ENCODE measurements at places on chromosomes 13 and 19.

DNA sequence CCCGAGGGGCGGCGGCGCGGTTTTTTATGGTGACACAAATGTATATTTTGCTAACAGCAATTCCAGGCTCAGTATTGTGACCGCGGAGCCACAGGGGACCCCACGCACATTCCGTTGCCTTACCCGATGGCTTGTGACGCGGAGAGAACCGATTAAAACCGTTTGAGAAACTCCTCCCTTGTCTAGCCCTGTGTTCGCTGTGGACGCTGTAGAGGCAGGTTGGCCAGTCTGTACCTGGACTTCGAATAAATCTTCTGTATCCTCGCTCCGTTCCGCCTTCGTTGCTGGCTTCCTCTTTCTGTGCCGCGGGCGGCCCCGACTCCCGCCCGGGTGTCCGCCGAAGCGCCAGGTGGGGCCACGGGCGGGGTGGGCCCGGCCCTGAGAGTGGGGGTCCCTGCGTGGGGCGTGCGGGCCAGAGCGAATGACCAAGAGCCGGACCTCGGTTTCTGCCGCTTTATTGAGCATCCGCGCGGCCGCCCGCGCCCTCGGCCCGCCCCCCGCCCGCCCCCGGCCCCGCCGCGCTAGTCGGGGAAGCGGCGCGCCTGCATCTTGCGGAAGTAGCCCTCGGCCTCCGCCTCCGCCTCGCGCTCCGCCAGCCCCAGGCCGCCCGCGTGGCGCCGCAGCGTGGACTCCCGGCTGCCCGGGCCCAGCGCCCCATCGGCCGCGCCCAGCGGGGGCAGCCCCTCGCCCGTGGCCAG is 9.6 kb downstream of the PLPPR3 start:
- no peak for ATAC-seq

- ATAC-seq = no peak
Measured at GRCh38 chr19:35043906-35044305, 2.4 kb downstream of the HPN start.

DNA sequence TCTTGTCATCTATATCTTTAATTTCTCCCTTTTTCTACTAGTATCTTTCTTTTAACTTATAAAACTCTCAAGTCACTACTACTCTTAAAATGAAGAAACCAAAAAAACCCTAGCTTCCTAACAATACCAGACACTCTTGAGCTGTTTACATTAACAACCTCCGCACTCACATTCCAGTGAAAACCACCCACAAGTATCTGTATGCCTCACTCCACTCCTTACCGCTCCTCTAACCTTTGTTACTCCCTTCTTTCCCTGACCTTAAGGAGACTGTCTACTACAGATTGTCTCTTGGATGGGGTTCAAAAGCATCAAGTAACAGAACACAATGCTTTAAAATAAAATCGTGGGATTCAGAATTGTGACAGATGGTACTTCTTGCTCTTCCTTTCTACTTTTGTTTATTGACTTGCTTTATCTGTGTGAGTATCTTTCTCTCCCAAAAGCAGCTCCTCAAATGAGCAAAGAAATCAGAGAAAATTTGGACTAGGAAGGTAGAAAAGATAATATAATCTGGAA is 110.0 kb upstream of the FBXL3 start:
- no peak for ATAC-seq

DNA sequence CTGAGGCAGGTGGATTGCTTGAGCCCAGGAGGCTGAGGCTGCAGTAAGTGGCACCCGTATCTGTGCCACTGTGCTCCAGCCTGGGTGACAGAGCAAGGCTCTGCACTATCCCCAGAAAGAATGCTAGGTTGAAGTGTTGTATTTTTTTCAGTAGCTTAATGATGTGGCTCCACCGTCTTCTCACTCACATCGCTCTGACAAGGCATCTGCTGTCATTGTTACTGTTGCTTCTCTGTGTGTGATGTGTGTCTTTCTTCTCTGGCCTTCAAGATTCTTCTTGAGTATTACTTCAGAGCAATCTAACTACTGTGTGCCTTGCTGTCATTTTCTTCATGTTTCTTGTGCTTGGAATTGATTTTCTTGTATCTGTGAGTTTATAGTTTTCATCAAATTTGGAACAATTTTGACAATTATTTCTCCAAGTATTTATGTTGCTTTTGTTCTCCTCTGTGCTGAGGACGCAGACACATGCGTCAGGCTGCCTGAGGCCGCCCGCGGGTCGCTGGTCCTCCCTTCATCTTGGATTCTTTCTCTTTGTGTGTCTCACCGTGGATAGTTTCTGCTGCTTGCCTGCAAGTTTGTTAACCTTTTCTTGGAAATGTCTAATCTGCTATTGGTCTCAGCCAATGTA is 10.8 kb downstream of the ADPRHL1 start:
- no peak for ATAC-seq

Data from esophagus mucosa (tissue), 1 donor.